ENCODE measurements at places on chromosomes 16 and 17.

GRCh38 chr16:1650131-1650530 is 27.9 kb upstream of the JPT2 start:
- no peak for DNase-seq

GRCh38 chr17:28693869-28694268 is 17.8 kb downstream of the PROCA1 start:
- DNase-seq: no peak

- no peak for DNase-seq
Observed at GRCh38 chr17:16432017-16432416, 16.6 kb downstream of the TRPV2 start.

- DNase-seq: no peak
Observed at GRCh38 chr16:31351942-31352325, 3.0 kb upstream of the ITGAX start.

- no peak for DNase-seq
Observed at GRCh38 chr16:23089111-23089510, 60.1 kb downstream of the USP31 start.

DNA sequence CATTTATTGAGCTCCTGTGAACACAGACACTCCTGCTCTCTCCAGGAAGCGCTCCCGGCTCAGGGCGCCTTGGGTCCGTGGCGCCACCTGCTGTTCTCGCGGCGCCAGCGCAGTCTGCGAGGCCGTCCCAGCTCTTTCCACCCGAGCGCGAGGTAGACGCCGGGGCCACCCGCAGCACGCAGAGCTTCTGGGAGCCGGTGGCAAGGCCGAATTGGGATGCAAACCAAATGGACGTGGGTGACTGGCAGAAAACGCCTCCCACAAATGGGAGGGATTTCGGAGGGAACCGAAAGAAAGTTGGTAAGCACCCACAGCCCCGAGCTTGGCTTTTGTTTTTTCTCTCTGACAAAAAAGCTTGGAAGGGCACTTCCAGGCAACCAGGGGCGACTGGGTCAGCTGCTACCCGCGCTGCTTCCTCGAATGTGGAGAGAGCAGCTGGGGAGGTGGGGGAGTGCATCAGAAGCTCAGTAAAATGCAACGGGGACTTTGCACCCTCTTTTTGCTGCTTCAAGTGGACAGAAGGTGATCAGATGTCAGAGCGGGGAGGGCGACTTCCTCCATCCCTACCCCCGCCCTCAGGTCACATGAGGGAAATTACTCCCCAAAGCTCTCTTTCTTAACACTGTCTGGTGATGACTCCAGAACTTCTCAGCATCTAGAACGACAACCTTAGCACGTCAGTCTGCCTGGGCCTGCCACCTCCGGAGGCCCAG is 13.5 kb upstream of the N4BP1 start:
- DNase-seq: no peak

GRCh38 chr16:3025032-3026002 is 1.5 kb downstream of the THOC6 start:
- no peak for DNase-seq

GRCh38 chr16:56506941-56507340 is 12.9 kb downstream of the BBS2 start:
- DNase-seq: no peak

GRCh38 chr16:54519161-54519695 is 232.6 kb upstream of the IRX3 start:
- no peak for DNase-seq

DNA sequence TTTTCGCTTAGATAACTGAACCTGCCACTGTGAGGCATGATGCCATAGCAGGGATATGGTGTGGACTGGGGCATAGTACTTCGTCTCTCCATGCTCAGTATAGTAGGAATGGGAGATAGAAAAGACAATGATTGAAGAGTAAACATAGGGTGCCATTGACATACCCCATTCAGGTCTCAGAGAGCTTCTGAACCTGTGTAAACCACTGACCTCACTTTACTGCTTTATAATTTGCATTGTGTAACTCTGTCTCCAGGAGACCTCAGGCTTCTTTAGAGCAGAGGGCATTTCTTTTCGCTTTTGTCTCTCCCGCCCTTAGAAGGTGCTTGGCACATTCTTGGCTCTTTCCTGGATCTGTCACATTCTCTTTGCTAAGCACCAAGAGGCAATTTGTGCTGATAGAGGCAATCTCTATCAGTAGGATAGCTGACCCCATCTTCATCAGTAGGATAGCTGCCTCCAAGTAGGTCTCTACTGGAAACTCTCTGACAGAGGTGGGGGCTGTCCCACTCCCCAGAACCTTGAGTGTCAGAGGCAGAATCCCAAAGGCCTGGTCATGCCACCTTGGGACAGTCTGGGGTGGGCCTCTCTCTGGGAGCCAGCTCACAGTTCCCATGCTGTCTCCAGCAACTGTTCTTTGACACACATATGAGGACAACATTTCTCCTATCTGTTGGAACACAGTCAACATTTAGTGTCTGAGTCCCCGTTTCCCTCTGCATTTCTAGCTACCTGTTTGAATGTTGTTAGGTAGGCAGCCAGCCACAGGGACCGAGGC is 181.9 kb downstream of the UTP18 start:
- no peak for DNase-seq

- no peak for DNase-seq
Observed at GRCh38 chr16:16067127-16067526, 117.7 kb downstream of the ABCC1 start.

- no peak for DNase-seq
Observed at GRCh38 chr16:35734728-35735402, 2275.5 kb downstream of the TP53TG3F start.

- no peak for DNase-seq
Observed at GRCh38 chr17:9006175-9006767, 15.0 kb upstream of the NTN1 start.

- DNase-seq: no peak
Observed at GRCh38 chr16:23333034-23333579, 31.0 kb downstream of the SCNN1B start.

GRCh38 chr16:69344171-69344570 is 4.6 kb downstream of the NIP7 start:
- no peak for DNase-seq

- DNase-seq: no peak
Observed at GRCh38 chr16:8943966-8944759, 19.5 kb downstream of the USP7 start.

DNA sequence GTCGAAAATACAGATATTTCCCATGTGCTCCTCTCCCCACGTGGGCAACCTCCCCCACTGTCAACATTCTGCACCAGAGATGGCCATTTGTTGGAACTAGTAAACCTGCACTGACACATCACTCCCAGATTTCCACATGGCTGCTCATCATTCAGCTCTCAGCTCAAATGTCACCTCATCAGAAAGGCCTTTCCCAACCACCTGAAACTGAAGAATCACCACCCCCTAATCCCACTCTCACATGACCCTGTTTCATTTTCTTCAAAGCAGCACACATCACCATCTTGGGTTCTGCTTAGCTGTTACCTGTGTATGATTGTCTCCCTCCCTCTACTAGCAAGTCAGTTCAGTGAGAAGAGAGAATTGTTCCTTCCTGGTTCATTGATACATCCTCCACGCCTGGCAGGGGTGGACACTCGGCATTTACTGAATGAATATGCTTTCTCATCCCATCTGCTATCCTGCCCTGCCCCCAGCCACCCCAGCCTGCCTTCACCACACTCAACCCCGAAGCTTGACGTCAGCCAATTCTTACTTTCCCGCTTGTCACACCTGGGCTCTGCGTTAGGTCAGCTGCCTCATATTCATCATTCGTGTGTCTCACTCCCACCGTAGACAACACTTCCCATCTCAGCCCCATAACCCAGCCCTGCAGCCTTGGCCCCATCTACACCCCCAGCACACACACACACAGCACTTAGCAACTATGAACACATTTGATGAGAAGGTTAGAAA is 1.5 kb downstream of the C17orf114 start:
- no peak for DNase-seq

DNA sequence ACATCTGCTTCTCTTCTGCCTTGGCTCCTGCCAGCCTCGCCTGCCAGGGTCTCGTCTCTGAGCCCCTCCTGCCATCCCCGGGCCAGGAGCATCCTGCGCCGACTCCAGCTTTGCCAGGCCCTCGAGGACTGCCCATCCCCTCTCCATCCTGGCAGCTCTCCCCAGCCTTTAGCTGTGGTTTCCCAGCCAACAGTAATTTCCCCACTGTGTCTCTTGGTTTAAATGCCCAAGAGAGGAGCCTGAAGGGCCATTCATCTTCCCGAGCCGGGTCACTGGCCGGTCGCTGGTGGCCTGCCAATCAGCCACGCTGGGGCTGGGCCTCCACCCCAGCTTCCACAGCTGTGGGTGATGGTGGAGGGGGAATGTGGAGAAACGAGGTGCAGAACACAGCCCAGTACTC is 47.8 kb downstream of the MRC2 start:
- no peak for DNase-seq

DNA sequence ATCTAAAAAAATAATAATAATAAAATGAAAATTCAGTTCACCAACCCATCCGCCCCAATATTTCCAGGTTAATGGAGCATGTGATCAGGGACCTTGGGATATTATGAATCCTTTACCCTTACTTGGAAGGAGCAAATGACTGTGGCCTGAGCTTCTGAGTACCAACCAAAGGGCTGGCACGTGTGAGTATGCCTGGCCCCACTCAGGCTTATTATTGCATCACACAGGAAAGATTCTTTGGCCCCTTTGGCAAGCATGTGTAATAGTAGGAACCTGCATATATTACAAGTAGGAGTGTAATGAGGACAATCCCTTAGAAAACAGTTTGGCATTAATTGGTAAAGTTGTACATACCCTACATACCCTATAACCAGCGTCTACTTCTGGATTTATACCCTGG is 7.2 kb upstream of the C17orf78 start:
- no peak for DNase-seq

DNA sequence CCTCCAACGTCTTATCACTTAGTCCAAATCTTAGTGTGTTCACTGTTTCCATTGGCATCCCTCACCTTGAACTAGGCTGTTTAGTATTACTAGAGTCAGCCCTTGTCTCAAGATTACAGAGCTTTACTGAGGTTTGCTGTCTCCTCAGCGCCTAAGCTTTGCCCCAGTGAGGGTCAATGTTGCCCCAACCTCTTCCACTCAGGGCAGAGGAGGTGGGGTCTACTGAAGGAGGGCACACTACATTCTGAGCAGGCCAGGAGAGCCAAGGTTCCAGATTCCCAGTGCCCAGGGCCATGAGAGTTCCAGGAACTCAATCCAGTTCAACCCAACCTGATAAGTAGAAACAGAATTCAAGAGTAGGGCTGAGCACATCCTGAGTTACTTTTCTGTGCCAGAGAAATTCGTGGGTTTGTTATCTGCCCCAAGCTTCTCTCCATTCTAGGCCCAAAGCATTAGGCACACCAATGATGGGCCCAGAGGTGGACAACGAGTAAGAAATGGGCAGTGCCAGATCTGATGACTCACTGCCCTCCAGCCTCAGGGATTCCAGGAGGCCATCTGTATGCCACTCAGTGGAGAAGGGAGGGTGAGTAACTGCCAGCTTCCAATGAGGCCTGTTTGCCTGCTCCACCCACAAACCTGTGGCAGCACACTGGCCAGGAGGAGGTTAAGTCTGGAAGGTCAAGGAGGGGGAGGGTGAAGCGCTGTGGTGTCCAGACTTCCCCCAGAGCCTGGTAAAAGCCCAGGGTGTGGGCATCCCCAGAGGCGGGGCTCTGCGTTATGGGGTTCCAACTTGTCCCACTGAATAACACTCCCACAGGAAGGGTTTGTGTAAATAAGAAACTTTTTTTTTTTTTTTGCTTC is 8.2 kb downstream of the TUBG2 start:
- no peak for DNase-seq
